Tibial artery (tissue), 4 donors: ENCODE measurements at places on chromosomes 1 and 21.
A peak's percentile ranks its signal among the peaks of the same experiment; 100 is the strongest.

DNA sequence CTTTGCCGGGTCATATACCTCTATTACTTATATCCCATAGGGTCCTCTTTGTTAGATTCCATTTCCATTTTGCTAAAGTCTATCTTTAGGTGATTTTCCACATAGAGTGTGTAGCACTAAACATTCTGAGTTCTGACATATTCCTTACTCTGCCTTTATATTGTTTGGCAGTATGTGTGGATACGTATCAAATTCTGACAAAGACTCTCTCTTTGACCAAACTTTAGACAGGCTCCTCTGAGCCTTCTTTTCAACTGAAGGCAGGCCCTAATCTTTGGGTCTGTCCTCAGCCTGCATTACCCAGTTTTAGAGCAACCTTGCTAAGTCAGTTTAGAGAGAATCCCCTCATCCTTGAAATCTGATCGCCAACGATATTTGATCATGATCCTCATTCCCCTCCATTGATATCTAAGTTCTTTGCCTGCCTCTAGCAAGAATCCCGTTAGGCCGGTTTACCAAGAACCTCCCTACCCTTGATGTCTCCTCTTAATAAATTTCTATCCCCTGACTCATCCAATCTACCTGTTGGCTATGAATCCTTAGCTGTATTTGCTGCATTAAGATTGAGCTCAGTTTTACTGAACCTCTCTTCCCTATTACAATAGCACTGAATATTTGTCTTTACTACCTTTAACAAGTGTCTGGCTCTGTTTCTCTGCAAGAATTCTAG lies 10.4 kb upstream of the PPT1 start:
- no peak for DNase-seq
- no peak overlapping the region for H3K4me3 ChIP-seq
- H3K4me1 ChIP-seq, result no peaks in the 10 kb centered on the region
- peaks cover 5% of the 10 kb centered on the region for H3K27me3 ChIP-seq

- H3K27ac ChIP-seq, result no peak overlapping the region
- no peaks in the 10 kb centered on the region for H3K36me3 ChIP-seq
- no peaks in the 10 kb centered on the region for H3K4me1 ChIP-seq
Observed at GRCh38 chr1:101918277-101918676, 78.4 kb downstream of the OLFM3 start.

DNA sequence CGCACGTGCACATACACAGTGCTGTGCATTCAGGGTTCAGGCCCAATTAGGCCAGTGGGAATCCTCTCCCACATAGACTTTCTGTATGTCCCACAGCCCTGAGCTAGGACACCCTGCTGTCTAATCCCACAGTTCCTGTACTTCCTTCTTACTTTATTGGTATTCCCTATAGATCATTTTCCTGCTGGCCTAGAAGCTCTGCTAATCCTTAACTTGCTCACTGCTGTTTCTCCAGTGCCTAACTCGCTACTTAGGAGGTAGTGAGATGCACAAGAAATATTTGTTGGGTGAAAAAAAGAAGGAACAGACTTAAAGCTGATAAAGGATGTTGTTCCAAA lies 34.1 kb upstream of the FHAD1 start:
- H3K36me3 ChIP-seq, result no peaks in the 10 kb centered on the region
- H3K4me3 ChIP-seq, result no peak overlapping the region
- no peaks in the 10 kb centered on the region for H3K4me1 ChIP-seq
- DNase-seq, result no peak
- H3K27ac ChIP-seq, result peak overlapping the region; percentile 77

- no peak overlapping the region for H3K4me3 ChIP-seq
- no peaks in the 10 kb centered on the region for H3K4me1 ChIP-seq
Observed at GRCh38 chr1:42340093-42340492, 5.1 kb upstream of the FOXJ3 start.

DNA sequence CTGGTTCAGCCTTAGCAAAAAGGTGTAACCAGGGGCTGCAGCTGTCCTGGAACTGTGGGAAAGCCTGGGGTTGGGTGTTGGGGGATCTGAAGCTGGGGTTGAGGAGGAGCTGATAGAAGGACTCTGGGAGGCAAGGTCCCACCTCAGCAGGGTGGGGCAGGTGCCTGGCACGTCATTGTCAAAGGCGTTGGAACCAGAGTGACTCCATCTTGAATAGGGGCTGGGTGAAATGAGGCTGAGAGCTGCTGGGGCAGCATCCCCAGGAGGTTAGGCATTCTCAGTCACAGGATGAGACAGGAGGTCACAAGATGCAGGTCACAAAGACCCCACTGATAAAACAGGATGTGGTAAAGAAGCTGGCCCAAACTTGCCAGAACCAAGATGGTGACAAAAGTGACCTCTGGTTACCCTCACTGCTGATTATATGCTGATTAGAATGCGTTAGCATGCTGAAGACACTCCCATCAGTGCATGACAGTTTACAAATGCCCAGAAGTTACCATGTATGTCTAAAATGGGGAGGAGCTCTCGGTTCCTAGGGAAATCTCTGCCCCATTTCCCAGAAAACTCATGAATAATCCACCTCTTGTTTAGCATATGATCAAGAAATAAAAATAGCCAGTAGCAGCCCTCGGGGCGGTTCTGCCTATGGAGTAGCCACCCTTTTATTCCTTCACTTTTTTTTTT lies 85.4 kb downstream of the IER5 start:
- H3K36me3 ChIP-seq, result no peaks in the 10 kb centered on the region
- DNase-seq, result no peak
- no peak overlapping the region for H3K4me3 ChIP-seq
- peaks cover 7% of the 10 kb centered on the region for H3K27me3 ChIP-seq
- no peak overlapping the region for H3K27ac ChIP-seq

GRCh38 chr1:225613006-225613405 lies 39.9 kb downstream of the ENAH start:
- DNase-seq, result no peak
- H3K27me3 ChIP-seq, result no peaks in the 10 kb centered on the region
- no peak overlapping the region for H3K4me3 ChIP-seq

GRCh38 chr1:184972315-184973055 lies 1.8 kb downstream of the NIBAN1 start:
- H3K4me1 ChIP-seq, result peaks cover 56% of the 10 kb centered on the region
- no peaks in the 10 kb centered on the region for H3K36me3 ChIP-seq
- peak overlapping the region; percentile 97 for H3K4me3 ChIP-seq
- peak overlapping the region; percentile 95 for H3K27ac ChIP-seq
- no peak for DNase-seq

GRCh38 chr1:21514245-21514644 lies 5.0 kb downstream of the ALPL start:
- no peaks in the 10 kb centered on the region for H3K4me1 ChIP-seq
- no peaks in the 10 kb centered on the region for H3K27me3 ChIP-seq
- DNase-seq, result no peak
- H3K27ac ChIP-seq, result no peak overlapping the region
- H3K36me3 ChIP-seq, result no peaks in the 10 kb centered on the region

GRCh38 chr1:168454211-168454815 lies 89.5 kb downstream of the XCL2 start:
- H3K27ac ChIP-seq, result no peak overlapping the region
- no peak overlapping the region for H3K4me3 ChIP-seq
- no peaks in the 10 kb centered on the region for H3K4me1 ChIP-seq
- no peaks in the 10 kb centered on the region for H3K27me3 ChIP-seq

GRCh38 chr1:174761901-174762585 lies 237.7 kb upstream of the CACYBP start:
- DNase-seq, result no peak
- H3K4me3 ChIP-seq, result no peak overlapping the region
- H3K27ac ChIP-seq, result no peak overlapping the region

- H3K4me1 ChIP-seq, result no peaks in the 10 kb centered on the region
- H3K27me3 ChIP-seq, result no peaks in the 10 kb centered on the region
- DNase-seq, result no peak
Observed at GRCh38 chr1:86464819-86465218, 3.9 kb upstream of the CLCA1 start.

DNA sequence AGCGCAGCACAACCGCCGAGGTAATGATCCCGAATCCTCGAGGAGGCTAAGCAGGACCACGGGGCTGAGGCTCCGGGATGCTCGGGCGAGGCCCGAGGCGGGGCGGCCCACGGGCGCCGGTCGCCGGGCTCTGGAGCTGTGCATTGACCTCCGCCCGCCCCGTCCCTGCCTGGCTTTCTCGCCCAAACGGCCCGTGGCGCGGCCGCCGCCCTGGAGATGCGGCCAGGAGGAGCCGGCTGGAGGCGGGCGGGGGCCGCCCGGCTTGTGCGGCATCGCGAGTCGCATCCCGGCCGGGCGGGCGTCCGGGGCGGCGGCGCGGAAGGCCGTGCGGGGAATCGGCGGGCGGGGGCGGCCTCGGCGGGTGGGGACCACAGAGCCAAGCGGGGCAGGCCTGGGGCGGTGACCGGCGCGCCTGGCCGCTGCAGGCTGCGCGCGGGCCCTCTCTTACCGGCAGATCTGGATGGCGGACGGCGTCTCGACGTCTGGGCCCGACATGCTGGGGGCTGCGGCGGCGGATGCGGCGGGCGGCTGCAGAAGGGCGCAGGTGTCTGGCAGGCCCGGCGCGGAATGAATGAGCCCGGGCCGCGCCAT lies 663 bp downstream of the ACOT7 start:
- H3K27me3 ChIP-seq, result no peaks in the 10 kb centered on the region
- no peaks in the 10 kb centered on the region for H3K36me3 ChIP-seq
- H3K4me1 ChIP-seq, result peaks cover 12% of the 10 kb centered on the region
- H3K4me3 ChIP-seq, result peak overlapping the region; percentile 73
- peak overlapping the region; percentile 92 for H3K27ac ChIP-seq
- DNase-seq, result no peak

DNA sequence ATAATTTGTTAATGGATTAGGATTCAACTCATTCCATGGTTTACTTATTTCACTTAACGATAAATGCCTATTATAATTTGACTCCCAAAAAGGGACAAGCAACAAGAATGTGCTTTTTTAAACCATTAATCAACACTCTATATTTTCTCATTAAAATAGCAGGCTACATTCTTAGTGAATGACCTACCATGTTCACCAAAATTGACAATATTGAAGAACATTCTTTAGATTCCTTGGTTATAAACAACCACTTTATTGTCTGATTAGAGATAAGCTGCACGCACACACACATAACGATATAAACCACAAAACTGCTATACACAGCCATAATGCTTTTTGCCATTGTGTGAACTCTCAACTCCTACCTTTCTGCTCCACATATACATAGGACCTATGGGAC lies 75.4 kb upstream of the LRRC7 start:
- no peaks in the 10 kb centered on the region for H3K27me3 ChIP-seq
- DNase-seq, result no peak
- no peak overlapping the region for H3K4me3 ChIP-seq

DNA sequence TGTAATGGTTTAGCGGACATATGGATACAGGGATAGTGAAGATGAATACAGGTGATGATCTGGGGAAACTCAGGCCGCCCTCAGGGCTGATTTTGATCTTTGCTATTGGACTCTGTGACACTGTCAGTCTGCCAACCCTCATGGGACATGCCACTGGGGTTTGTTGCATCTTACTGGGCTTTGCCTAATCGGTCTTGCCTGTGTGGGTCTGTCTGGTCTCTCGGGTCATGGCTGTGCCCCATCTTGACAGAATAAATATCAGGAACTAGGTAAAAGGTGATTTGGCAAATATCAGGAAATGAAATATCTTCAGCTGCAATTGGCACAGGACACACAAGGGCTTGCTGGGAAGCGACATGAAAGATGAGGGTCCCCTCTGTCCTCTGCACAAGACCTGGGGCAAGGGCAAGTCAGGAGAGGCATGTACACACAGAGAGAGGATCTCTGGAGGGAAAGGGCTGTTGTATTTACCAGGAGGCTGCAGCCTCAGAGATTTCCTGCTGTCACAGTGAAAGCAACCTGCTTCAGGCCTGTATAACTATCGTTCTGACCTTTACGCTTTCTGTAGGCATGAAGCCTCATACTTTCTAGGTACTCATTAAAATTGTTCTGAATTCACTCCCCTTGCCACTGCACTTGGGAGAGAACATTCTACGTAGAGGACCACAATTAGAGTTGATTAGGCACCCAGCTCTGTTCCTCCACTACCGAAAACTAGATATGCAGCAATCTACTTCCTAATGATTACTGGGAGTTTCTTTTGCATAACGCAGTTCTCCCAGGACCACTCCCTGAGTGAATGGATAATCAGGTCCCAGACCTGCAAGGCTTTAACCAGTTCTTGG lies 52.0 kb upstream of the GADD45A start:
- H3K27me3 ChIP-seq, result no peaks in the 10 kb centered on the region
- no peak overlapping the region for H3K4me3 ChIP-seq
- H3K4me1 ChIP-seq, result peaks cover 5% of the 10 kb centered on the region
- H3K27ac ChIP-seq, result no peak overlapping the region
- no peak for DNase-seq

DNA sequence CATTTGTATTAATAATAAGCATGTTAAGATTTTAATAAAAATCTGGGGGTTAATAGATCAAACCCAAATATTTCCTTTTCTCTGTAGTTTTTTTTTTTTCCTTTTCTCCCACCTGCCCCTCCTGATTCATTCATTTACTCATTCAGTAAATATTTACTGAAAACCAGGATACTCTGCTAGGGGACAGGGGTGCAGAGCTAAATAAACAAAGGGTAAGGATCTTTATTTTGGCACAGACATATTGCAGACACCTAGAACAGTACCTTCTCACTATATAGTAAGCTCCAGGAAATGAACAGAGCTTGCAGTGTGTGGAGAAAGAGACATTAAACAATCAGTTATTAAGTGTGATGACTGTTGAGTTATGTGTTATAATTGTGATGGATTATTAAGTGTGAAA lies 60.9 kb downstream of the AK5 start:
- DNase-seq, result no peak
- no peaks in the 10 kb centered on the region for H3K4me1 ChIP-seq
- no peak overlapping the region for H3K4me3 ChIP-seq
- H3K27me3 ChIP-seq, result no peaks in the 10 kb centered on the region

- DNase-seq, result no peak
- no peak overlapping the region for H3K4me3 ChIP-seq
- H3K27ac ChIP-seq, result no peak overlapping the region
- H3K4me1 ChIP-seq, result no peaks in the 10 kb centered on the region
- no peaks in the 10 kb centered on the region for H3K36me3 ChIP-seq
- no peaks in the 10 kb centered on the region for H3K27me3 ChIP-seq
Observed at GRCh38 chr1:86466109-86466844, 2.5 kb upstream of the CLCA1 start.

DNA sequence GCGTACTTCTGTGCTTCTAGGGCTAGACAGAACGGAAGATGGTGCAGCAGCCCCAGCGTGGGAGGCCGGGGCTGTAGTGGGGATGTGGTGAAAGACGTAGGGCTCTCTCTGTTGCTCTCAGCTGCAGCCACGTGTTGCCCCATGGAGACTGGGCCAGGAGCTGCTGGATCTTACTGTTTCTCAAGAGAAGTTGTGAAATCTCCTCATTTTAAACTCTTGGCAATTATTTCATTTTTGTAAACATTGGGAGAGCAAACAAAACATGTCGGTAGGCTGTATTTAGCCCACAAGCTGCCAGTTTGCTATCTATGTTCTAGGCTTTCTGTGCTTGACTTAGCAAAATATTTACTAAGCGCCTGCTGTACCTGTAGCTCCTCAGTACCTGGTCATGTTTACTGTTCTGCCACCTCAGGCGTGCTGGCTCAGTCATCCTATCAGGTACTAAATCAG lies 15.9 kb upstream of the ELOA start:
- no peaks in the 10 kb centered on the region for H3K4me1 ChIP-seq
- H3K36me3 ChIP-seq, result no peaks in the 10 kb centered on the region
- H3K27ac ChIP-seq, result no peak overlapping the region
- no peak overlapping the region for H3K4me3 ChIP-seq
- H3K27me3 ChIP-seq, result no peaks in the 10 kb centered on the region
- peak; percentile 83 for DNase-seq
